ENCODE measurements at places on chromosomes 16 and 17. TPM values are rescaled to one million over a fixed set of nuclear protein-coding genes. Genes with fewer than 3 reads are reported as not detected.

- DNase-seq, result peak; percentile 78
- no peaks in the 10 kb centered on the region for H3K4me1 ChIP-seq
- H3K27ac ChIP-seq, result no peak overlapping the region
- H3K27me3 ChIP-seq, result peaks cover 67% of the 10 kb centered on the region
- H3K36me3 ChIP-seq, result no peaks in the 10 kb centered on the region
Observed at GRCh38 chr17:1908699-1909309, 79.0 kb downstream of the RPA1 start.

GRCh38 chr17:39777534-39778365, 40.0 kb downstream of the GRB7 start:
- H3K36me3 ChIP-seq, result no peaks in the 10 kb centered on the region
- H3K4me1 ChIP-seq, result no peaks in the 10 kb centered on the region
- no peaks in the 10 kb centered on the region for H3K27me3 ChIP-seq
- no peak for DNase-seq
- no peak overlapping the region for H3K27ac ChIP-seq

Gene TBC1D3K
- not detected for total RNA-seq

Gene C1QTNF8
- not detected for total RNA-seq

GRCh38 chr16:13029786-13030185, 128.4 kb downstream of the SHISA9 start:
- no peaks in the 10 kb centered on the region for H3K4me1 ChIP-seq
- DNase-seq, result no peak
- no peaks in the 10 kb centered on the region for H3K36me3 ChIP-seq
- H3K27ac ChIP-seq, result no peak overlapping the region
- H3K27me3 ChIP-seq, result no peaks in the 10 kb centered on the region

Measured in H9 (cell line).